ENCODE measurements at places on chromosomes 7 and 10.

- no peak for DNase-seq
Observed at GRCh38 chr7:36473454-36474282, 84.0 kb downstream of the ANLN start.

DNA sequence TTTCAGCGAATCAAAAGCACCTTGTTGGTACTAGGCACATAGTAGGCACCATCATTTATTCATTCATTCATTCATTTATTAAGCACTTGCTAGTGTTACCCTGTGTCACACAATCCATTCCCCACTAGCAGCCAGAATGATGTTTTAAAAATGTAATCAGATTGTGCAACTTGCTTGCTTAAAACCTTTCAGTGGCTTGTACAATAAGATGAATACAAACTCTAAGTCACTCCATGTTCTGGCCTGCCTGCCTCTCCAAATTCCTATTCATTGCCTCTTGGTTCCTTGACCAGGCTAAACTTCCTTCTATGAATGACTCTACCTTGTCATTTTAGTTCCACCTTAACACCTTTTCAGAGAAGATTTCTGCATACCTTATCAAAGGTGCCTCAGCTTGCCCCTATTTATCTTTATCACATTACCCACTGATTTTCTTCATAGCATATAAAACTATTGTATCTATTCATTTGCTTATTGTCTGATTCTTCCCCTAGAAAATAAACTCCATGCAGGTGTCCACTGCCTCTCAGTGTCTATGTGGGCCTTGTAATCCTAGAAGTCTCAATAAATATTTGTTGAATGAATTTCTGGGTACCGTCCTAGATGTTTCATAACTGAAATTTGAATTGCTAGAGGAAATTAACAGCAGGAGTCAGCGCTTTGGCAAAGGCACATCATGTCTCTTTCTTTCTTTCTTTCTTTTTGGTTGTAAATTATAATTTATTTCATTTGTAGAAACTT is 169.5 kb downstream of the TMEM26 start:
- DNase-seq = no peak

DNA sequence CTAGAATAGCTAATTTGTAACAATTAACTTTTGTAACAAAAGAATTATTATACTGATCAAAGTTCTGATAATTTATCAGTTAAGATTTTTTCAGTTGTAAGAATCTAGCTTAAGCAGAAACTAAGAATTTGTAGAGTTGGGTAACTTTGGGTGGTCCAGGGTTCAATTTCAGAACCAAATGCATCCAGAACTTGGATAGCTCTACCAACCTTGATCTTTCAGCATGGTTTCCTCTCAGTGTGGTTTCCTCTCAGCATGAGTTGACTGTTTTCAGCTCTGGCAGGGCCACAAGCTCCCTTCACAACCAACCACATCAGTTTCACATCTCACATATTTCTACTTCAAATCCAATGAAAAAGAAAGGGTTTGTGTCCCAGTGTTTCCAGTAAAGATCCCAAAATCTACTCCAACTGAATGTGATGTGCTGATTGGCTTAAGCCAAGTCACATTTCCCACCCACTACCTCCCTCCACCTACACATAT is 3.3 kb upstream of the FAS start:
- DNase-seq = no peak

GRCh38 chr7:133730360-133730759 is 396.8 kb upstream of the LRGUK start:
- no peak for DNase-seq

DNA sequence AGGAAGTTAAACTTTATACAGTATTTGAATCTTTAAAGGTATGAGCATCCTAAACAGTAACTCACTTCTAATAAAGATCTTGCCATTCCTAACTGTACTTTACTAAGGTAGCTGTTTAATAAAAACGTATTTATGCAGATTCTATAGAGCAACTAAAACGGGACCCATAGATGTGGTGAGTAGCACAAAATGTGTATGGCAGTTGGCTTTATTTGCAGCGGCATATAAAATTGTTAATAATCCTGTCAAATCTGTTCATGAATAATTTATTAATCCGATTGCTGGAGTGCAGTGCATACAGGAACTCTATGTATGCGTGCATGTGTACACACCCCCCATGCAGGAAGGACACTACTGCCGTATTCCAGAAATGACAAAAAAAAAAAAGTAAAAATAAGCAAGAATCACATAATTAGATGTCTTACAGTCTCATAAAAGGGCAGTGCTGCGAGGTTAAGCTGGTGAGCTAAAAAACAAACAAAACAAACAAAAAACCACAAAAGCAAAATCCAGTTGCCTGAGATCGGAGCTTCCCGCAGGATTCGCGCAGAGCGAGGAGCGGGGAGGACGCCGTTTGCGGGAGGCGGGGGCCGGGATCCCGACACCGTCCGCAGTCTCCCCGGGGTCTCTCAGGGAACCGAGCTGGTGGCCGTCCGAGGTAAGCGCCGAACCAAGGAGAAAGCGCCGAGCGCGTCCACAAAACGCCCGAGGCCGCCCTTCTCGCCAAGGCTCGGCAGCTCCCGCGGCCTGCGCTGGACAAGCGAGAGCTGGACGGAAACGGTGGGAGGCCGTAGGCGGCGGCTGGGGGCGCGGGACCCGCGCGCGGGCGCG is 518 bp upstream of the COMMD3 start:
- no peak for DNase-seq

DNA sequence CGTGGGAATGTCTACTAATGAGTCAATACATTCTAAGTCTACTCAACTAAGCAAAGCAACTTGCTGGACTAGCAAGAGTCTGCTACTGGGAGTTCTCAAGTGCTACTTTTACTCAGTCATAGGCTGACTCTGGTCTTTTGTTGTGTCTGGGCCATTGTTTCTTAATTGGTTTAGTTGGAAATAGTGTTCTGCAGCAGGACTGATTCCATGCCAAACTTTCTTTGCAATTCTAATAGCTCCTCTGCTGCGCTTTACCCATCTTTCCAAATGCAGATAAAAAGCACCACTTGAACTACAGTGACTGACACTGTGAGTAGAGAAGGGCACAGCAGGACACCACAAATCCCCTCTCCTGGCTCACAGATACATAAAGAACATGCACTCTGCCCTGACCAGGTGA is 125.7 kb downstream of the CD36 start:
- no peak for DNase-seq

DNA sequence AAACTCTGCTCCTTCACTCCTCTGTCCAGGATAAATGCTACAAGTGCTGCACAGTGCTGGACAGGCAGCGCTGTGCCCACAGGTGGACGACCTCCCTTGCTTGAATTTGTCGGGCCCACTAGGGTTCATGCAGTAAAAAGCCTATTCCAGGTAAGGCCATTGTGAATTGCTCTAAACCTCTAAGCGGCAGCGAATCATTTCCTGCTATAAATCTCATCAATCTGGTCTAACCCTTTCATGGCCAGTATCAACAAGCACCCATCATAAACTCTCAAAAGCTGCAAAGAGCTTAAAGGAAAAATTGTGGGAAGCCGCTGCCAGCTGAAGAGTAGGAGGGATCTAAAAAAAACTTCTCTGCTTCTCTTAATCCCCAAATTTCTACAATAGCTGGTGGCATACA is 134.2 kb downstream of the SLC25A13 start:
- DNase-seq = no peak

All from right forelimb (tissue), 1 donor.